Activated T-cell treated with anti-CD3 and anti-CD28 coated beads, Interleukin-2, amount 50 U/mL, for 72 hours (primary cell): ENCODE measurements at places on chromosomes 4 and X. TPM values are rescaled to one million over a fixed set of nuclear protein-coding genes. Genes with fewer than 3 reads are reported as not detected.

GRCh38 chr4:130628531-130628930 lies 1532.6 kb downstream of the C4orf33 start:
- H3K36me3 ChIP-seq: no peaks in the 10 kb centered on the region
- no peaks in the 10 kb centered on the region for H3K27me3 ChIP-seq

DNA sequence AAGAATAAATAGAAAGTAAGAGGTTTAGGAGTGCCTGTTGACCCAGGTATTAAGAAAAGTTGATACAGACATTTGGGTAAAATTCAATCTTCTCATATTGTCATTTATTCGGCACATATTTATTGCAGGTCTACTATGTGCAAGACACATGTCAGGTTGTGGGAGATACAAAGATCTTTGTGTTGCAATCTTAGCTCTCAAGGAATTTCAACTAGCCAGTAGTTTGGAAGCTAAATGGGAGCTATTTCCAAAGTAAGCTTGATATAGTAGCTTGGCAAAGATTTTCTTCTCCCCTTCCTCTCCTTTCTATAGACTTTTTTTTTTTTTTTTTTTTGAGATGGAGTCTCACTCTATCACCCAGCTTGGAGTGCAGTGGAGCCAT lies 122.9 kb downstream of the SYNPO2 start:
- no peak overlapping the region for H3K4me3 ChIP-seq
- H3K4me1 ChIP-seq: no peaks in the 10 kb centered on the region
- no peaks in the 10 kb centered on the region for H3K36me3 ChIP-seq
- no peak overlapping the region for H3K27ac ChIP-seq
- no peak for DNase-seq

PNMA3 gene
- 2.2 TPM for total RNA-seq

DNA sequence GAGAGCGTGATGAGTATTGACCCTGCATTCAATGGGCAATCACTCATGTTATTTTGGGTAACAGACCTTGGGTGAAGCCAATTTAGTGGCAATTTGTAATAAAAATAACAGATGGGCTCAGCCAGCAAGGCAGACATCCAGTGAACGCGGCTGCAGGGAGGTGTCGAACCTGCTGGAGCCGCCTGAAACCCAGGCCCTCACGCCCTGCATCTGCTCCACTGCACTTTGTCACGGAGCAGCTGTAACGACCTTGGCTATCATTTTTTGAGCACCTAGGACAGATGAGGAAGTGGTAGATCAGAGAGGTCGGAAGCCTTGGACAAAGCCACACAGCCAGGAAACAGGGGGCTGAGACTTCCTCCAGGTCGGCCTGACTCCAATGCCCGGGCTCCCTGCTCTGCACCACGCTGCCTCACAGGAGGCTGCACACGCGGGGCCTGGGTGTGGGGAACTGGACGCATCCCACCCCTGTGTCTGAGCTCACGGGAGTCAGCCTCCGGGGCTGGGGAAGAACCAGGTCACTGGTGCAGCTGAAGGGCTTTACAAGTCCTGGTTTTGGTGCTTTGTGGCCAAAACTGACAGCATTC lies 19.4 kb downstream of the HMX1 start:
- DNase-seq: no peak
- H3K27me3 ChIP-seq: peaks cover 33% of the 10 kb centered on the region
- no peak overlapping the region for H3K4me3 ChIP-seq
- no peak overlapping the region for H3K27ac ChIP-seq
- H3K4me1 ChIP-seq: peaks cover 11% of the 10 kb centered on the region

UGT2B15 gene
- not detected for total RNA-seq

GRCh38 chr4:63049278-63049677 lies 1360.0 kb downstream of the TECRL start:
- no peak for DNase-seq
- H3K36me3 ChIP-seq: peaks cover 2% of the 10 kb centered on the region
- H3K27ac ChIP-seq: no peak overlapping the region
- no peak overlapping the region for H3K4me3 ChIP-seq
- no peaks in the 10 kb centered on the region for H3K4me1 ChIP-seq
- no peaks in the 10 kb centered on the region for H3K27me3 ChIP-seq

GRCh38 chr4:15601862-15602261 lies 53.3 kb downstream of the FBXL5 start:
- no peak for DNase-seq
- H3K4me3 ChIP-seq: no peak overlapping the region
- H3K27me3 ChIP-seq: no peaks in the 10 kb centered on the region
- H3K4me1 ChIP-seq: peaks cover 4% of the 10 kb centered on the region
- H3K36me3 ChIP-seq: no peaks in the 10 kb centered on the region

GRCh38 chrX:10513974-10514373 lies 106.4 kb downstream of the MID1 start:
- H3K27ac ChIP-seq: no peak overlapping the region
- H3K4me3 ChIP-seq: no peak overlapping the region
- no peaks in the 10 kb centered on the region for H3K36me3 ChIP-seq
- no peaks in the 10 kb centered on the region for H3K27me3 ChIP-seq

DNA sequence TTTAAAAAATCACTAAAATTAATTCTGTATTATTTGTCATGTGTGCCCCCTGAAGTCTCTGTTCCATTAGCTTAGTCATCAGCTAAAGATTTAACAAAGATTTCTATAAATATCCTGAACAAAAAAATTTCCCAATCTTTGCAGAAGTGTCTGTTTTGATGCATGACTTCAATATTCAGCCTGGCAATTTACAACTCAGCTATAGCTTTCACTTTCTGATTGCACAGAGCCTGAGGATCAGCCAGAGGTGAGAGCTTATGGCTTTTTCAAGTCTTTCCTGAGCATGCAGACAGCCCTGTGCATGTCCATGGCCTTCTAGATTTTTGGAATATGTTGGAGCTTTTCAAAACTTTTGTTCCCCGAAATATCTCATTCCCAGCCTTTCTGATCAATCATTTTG lies 420.1 kb downstream of the ZNF674 start:
- no peak overlapping the region for H3K4me3 ChIP-seq
- H3K4me1 ChIP-seq: no peaks in the 10 kb centered on the region
- no peak overlapping the region for H3K27ac ChIP-seq
- H3K27me3 ChIP-seq: peaks cover 23% of the 10 kb centered on the region
- DNase-seq: no peak
- H3K36me3 ChIP-seq: no peaks in the 10 kb centered on the region

DNA sequence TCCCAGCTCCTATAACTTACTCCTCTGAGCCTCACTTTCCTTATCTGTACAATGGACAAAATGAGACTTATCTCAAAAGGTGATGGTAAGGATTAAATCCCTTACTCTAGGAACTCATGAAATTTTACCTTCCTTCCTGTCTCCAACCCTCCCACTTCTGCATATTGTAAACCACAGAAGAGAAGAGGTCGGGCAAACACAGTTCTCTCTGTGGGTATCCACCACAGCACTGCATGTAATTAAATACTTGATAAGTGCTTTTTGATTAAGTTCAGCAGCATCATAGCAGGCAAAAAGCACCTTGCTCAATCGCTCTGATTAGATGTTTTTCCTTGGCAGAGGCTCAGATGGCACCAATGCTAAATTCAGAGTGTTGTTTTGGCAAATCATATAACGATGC lies 17.3 kb upstream of the TMEM192 start:
- no peak overlapping the region for H3K4me3 ChIP-seq
- H3K36me3 ChIP-seq: no peaks in the 10 kb centered on the region
- no peak overlapping the region for H3K27ac ChIP-seq
- no peak for DNase-seq

DNA sequence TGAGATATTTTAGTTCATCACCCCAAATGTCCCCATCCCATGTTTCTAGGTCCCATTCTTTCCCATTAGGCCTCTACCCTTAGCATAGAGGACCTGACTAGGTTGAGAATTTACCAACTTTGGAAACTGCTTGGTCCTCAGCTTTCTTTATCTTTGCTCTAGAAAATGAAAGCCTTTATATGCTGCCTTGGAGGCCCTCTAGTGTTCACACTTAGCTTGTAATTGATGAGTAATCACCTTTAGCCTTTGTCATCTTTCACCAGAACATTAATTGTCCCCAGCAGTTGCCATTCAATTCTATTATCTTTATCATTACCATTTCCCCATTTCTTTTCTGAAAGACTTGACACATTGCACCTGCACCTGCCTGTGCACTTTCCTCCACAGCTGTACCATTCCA lies 589.2 kb upstream of the NR3C2 start:
- DNase-seq: no peak
- no peak overlapping the region for H3K4me3 ChIP-seq
- H3K27me3 ChIP-seq: no peaks in the 10 kb centered on the region
- H3K36me3 ChIP-seq: no peaks in the 10 kb centered on the region

TKTL1 gene
- total RNA-seq: 0.74 TPM

- peaks cover 48% of the 10 kb centered on the region for H3K27me3 ChIP-seq
- H3K4me1 ChIP-seq: no peaks in the 10 kb centered on the region
- DNase-seq: no peak
- no peak overlapping the region for H3K4me3 ChIP-seq
Measured at GRCh38 chrX:69371159-69371558, 133.0 kb upstream of the NALF2 start.

SLC2A9 gene
- 1.1 TPM for total RNA-seq

- no peaks in the 10 kb centered on the region for H3K4me1 ChIP-seq
- no peak for DNase-seq
- H3K36me3 ChIP-seq: no peaks in the 10 kb centered on the region
- H3K4me3 ChIP-seq: no peak overlapping the region
- H3K27me3 ChIP-seq: no peaks in the 10 kb centered on the region
- H3K27ac ChIP-seq: no peak overlapping the region
Measured at GRCh38 chr4:5338531-5338930, 287.3 kb downstream of the STK32B start.

- DNase-seq: no peak
- no peak overlapping the region for H3K27ac ChIP-seq
- peaks cover 9% of the 10 kb centered on the region for H3K36me3 ChIP-seq
- no peak overlapping the region for H3K4me3 ChIP-seq
- no peaks in the 10 kb centered on the region for H3K27me3 ChIP-seq
Measured at GRCh38 chr4:110120506-110120905, 77.9 kb downstream of the ELOVL6 start.

- no peak overlapping the region for H3K27ac ChIP-seq
- no peaks in the 10 kb centered on the region for H3K36me3 ChIP-seq
- H3K4me1 ChIP-seq: no peaks in the 10 kb centered on the region
- H3K4me3 ChIP-seq: no peak overlapping the region
Measured at GRCh38 chr4:173699841-173700475, 169.9 kb upstream of the HAND2 start.

- DNase-seq: no peak
- H3K4me1 ChIP-seq: no peaks in the 10 kb centered on the region
- H3K27ac ChIP-seq: no peak overlapping the region
- no peaks in the 10 kb centered on the region for H3K36me3 ChIP-seq
Measured at GRCh38 chr4:29043411-29043810, 1676.8 kb upstream of the PCDH7 start.

- H3K36me3 ChIP-seq: no peaks in the 10 kb centered on the region
- no peak overlapping the region for H3K27ac ChIP-seq
- no peaks in the 10 kb centered on the region for H3K4me1 ChIP-seq
- no peaks in the 10 kb centered on the region for H3K27me3 ChIP-seq
Measured at GRCh38 chr4:8129785-8130184, 28.8 kb downstream of the ABLIM2 start.

- peaks cover 31% of the 10 kb centered on the region for H3K4me1 ChIP-seq
- no peak overlapping the region for H3K4me3 ChIP-seq
- H3K36me3 ChIP-seq: no peaks in the 10 kb centered on the region
Measured at GRCh38 chr4:3363411-3364141, 70.8 kb downstream of the RGS12 start.

GRCh38 chr4:11691236-11691635 lies 262.5 kb upstream of the HS3ST1 start:
- H3K4me1 ChIP-seq: no peaks in the 10 kb centered on the region
- DNase-seq: no peak
- H3K4me3 ChIP-seq: no peak overlapping the region
- no peak overlapping the region for H3K27ac ChIP-seq

GRCh38 chrX:20265726-20266681 lies 705 bp downstream of the RPS6KA3 start:
- H3K27me3 ChIP-seq: peaks cover 7% of the 10 kb centered on the region
- H3K27ac ChIP-seq: peak overlapping the region; percentile 97
- H3K36me3 ChIP-seq: peaks cover 6% of the 10 kb centered on the region

BCLAF3 gene
- 11.8 TPM for total RNA-seq

DNA sequence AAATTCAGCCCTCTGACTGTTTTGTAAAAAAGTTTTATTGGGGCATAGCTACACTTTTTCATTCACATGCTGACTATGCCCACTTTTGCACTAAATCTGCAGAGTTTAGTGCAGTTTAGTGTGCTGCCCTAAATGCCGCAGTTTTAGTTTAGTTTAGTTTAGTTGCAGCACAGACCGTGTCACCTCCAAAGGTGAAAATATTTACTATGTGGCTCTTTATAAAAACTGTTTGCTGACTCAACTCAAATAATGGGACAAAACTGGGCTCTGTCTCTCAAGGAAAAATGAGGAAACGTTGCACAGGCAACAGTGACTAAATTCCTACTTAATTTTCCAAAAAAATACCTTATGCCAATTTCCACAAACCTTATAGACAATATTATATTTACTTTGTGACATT lies 314.2 kb downstream of the C4orf33 start:
- no peaks in the 10 kb centered on the region for H3K4me1 ChIP-seq
- H3K27ac ChIP-seq: no peak overlapping the region
- no peak overlapping the region for H3K4me3 ChIP-seq
- DNase-seq: no peak
- H3K27me3 ChIP-seq: no peaks in the 10 kb centered on the region

PDCL2 gene
- total RNA-seq: not detected

DNA sequence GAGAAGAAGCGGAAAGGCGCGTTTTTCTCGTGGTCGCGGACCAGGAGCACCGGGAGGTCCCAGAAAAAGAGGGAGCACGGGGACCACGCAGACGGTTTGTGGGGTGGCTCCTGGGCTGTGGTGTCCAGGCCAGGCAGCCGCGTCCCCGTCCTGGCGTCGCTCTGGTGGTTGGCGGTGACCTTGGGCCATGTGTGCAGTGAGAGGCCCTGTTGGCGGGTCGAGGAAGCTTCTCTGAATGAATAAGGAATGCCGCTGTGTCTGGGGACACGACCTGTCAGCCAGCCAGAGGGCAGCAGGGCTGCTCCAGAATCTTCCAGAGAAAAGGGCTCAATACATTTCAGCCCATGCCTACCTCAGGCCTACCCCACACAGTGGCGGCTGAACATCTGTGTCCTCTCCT lies 24.3 kb upstream of the HGFAC start:
- no peaks in the 10 kb centered on the region for H3K4me1 ChIP-seq
- H3K4me3 ChIP-seq: no peak overlapping the region
- no peak overlapping the region for H3K27ac ChIP-seq
- H3K27me3 ChIP-seq: no peaks in the 10 kb centered on the region
- no peak for DNase-seq

DNA sequence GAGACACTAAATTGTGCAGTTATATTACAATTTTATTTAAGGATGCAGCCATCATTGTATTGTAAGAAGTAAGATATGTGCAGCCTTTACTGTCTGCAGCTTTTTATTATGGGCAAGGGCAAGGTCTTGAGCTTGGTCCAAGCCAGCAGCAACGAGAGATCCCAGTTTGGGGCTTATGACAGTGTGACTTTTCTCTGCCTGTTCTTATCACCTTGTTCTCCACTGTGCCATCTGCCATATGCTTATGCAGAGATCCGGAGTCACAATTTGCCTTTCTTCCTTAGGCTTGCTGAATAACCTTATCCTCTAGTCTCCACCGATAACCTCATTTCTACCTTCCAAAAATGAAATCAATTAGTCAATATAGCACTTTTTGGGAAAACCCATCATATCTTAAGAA lies 30.4 kb downstream of the MAPK10 start:
- no peaks in the 10 kb centered on the region for H3K36me3 ChIP-seq
- no peak for DNase-seq
- H3K27ac ChIP-seq: no peak overlapping the region
- no peaks in the 10 kb centered on the region for H3K4me1 ChIP-seq
- H3K4me3 ChIP-seq: no peak overlapping the region
